ENCODE measurements at places on chromosomes 5 and 9.
A peak's percentile ranks its signal among the peaks of the same experiment; 100 is the strongest.

- no peak for DNase-seq
Observed at GRCh38 chr5:139378941-139379361, 4.1 kb downstream of the SLC23A1 start.

- no peak for DNase-seq
Observed at GRCh38 chr5:108711898-108712297, 35.8 kb upstream of the FER start.

DNA sequence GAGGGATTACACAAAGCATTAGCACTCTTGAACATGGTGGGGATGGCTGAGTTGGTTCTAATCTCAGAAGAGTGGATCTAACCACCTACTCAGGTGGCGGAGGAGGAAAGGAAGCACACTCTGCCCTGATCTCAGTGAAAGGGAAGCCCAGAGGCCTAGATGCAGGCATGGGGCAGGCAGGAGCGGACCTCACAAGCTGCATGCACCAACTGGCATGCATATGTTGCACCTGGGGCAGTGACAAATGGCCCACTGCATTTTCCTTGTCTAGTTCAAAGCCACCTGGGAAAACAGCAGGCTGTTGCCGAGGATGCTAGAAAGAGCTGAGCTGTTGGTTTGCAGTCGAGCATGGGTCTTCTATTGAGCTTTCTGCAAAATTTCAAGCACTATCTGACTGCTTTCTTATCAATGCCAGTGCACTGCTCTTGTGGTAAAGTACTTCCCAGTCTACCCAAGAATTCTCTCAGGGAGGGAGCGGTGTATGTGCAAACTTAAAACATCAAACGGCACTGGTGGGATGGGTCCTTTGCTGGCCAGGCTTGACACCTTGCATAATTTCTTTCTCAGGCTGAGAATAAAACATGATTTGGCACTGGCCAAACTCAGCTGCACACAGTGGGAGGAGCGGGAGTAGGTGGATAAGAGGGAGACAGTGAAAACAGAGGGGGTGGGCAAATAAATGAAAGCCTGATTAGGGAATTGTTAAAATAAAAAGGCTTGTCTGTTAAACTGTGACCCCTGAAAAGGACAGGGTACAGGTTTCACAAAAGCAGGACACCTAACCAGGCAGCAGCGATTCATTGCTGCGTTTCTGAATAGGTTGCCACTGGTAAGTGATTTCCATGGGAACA is 108.9 kb downstream of the MARCHF3 start:
- no peak for DNase-seq

DNA sequence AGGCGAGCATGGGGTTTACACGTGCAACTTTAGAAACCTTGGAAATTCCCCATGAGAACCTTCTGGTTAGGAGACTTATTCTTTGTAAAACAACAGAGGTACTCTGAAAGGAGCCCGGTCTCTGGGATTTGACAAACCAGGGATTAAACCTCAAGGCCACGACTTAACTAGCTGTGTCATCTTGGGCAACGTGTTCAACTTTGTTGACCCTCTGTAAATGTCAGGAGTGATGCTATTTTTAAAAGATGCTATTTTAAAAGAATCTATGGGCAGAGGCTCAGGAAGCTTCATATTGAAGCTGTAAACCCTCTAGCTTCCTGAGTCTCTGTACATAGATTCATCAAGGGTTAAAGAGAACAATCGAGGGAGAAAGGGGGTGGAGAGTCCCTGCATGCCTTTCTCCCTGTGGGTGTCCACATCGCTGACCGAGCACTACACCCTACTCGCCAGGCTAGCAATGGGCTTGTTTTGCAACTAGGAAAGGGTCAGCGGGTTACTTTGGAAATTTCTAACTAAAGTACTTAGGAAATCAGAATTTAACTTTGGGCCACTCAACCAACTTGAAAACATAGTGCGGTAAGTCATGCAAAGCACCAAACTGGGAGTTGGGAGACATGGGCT is 2.1 kb downstream of the SLC36A2 start:
- DNase-seq = no peak

DNA sequence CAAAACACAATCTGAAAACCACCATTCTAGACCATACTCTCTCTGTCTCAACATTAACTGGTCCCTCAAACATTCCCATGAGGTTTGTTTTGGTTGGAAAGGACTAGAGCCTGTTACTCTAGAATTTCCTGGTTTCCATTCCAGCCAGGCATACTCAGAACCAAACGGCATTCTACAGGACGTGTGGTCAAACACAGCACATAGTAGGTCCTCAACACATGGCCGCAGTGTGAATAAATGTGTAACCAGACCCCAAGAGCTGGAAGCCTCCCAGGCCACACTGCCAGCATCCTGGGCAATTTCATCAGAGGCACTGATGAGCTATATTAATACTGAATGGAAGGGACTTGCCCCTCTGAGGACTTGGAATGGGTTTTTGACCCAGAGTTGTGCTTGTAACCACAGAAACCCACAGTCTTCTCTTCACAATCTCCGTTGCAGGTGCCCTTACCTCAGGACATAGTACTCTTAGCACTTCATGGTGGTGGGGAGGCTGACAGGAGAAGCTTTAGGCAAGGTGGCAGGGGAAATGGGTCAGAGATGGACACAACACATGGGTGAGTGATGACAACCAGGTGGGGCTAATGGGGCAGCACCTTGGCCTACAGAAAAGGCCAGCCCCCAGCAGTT is 66.0 kb downstream of the ZNF366 start:
- DNase-seq = no peak

DNA sequence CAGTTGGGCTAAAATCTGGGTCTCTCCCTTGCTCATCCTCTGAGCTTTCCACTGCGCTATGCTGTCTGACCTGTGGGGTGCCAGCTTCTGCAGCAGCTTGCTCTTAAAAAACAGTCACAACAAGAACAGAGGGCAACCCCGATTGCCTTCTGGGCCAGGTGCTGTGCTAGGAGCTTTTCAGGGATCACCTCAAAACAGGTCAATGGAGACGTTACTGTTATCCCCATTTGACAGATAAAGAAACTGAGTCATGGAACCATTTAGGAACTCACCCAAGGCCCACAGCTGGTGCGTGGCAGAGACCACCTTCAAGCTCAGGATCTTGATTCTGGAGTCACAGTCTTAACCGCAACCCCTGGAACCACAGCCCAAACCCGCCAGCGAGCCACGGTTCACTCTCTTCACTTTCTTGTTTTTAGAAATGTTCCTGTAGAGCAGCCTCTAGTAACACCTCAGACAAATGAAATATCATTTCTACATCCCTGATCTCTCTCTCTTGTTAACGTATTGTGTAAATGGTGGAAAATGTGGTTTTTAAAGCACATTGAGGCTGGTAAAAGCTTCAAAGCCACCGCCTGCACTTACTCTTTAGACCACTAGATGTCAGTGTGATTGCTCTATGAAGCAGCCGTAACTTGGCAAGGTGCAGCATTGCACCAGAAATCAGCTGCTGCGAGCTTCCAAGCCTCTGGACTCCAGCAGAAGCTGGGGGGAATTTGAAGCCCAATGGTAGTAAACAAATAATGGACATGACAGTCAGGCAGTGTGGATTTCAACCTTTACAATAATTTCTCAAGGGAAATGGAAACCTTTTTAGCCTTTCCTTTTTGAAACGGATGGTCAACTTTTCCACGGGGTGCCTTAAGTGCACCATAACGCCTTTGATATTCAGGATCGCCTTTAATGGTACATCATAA is 1.7 kb downstream of the FYB1 start:
- peak; percentile 78 for DNase-seq

DNA sequence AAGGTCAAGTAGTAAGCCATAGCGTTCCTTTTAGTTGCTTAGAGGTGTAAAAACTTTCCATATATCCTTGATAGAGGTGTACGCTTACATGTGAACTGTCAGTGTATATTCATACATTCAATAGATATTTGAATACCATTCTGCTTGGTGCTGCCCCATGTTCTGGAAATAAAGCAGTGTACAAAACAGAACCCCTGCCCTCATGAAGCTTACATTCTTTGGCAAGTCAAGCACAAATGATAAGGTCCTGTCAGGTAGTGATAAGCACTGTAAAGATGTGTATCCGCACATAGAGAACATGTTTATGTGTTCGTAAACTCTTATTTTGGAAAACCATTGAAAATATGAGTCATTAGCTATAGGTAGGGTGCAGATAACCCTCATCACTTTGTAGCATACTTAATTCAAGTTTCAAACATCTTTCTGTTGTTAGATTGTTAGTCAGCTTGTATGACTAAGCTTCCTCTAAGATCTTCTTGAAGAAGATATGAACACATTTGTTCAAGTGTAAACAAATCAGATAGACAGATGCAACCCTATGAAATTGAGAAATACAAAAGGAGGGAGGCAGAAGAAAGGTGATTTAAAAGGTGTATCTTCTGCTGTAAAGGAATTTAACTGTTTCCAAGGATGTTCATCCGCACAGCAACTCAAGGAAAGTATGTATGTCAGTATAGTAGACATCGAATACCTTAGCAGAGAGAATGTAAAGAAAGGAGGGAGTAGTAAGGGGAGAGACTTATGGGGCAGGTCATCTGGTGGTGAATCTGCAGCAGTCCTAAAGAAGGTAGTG is 1.6 kb downstream of the GTF3C4 start:
- peak; percentile 47 for DNase-seq

GRCh38 chr5:57341380-57341979 is 141.1 kb downstream of the ACTBL2 start:
- no peak for DNase-seq

DNA sequence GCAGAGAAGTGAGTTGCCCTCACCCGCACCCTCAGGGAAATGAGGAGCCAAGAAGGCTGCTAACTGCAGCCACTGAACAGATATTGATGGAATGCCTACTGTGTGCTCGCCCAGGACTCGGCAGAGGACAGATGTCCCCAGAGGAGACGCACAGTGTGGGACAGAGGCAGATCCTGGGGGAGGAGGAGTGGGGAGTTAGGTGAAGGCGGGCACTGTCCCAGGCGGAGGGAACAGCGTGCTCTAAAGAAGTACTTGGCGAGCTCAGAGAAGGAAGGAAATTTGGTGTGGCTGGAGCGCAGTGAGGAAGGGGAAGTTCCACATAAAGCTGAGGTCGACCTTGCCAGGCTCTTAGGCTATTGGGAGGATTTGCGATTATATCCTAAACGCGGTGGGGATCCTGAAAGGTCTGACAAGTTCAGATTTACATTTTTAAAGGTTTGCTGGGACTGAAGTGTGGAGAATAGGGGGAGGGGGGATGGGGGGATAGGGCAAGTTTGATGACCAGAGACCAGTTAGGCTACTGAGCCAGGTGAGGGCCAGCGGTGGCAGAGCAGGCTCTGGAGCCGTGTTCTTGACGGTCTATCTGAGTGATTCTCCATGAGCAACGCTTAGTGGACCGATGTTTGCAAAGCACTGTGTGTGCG is 23.6 kb upstream of the CERCAM start:
- no peak for DNase-seq

DNA sequence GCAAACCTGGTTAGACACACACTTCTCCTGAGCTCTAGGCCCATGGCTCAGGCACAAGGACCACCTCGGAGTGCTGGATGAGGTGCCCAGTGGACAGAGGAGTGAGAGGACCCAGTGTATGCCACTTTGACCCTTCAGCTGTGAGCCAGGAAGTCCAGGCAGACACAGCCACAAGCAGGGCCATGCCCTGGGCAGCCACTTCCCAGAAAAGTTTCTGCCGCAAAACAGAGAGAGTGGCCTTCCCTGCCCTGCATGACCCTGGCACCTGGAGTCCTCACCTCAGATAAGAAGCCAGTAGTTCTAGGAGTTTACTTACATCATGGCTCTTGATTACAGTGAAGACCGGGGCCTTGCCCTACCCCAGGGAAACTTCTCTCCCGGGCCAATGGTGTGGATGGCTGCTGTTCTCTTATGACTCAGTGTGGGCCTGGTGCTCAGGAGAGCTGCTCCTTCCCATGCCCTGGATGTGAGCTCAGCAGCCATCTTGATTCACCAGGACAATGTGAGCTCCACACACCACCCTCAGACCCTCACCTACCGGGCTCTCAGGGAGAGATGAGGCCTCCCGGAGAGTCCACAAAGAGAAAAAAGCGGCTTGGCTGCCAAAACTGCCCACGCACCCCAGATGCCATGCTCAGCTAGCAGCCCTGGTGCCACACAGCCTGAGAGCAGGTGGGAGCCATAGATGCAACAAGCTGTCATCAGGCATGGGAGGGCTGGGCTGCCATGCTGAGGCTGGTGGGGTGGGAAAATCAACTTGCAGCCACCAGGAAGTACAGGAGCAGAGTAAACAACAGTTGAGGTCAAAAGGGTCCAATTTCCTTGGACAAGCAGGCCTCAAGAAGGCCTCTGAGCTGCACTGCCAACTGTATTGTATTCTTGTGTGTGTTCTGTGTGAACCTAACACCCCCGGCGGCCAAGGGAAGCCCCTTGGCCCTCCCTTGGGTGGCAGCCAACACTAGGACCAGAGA is 11.7 kb upstream of the IRF1 start:
- DNase-seq = no peak

GRCh38 chr5:120012431-120012830 is 383.1 kb downstream of the FAM170A start:
- no peak for DNase-seq

DNA sequence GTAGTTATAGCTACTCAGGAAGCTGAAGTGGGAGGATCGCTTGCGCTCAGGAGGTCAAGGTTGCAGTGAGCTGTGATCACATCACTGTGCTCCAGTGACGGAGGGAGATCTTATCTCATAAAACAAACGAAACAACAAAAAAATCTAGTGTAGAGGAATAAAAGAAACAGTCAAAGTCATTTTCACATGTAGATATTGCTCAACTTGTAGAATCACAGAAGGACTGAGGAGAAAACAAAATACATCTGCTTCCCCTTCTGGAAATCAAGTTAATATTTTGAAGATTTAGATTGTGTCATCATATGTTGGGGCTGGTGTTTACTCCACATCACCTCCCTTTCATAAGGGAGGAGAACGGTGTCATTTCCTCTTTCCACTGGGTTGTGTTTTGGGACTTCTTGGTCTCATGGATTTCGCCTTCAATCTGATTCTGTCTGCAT is 8.2 kb upstream of the SLC46A2 start:
- no peak for DNase-seq

DNA sequence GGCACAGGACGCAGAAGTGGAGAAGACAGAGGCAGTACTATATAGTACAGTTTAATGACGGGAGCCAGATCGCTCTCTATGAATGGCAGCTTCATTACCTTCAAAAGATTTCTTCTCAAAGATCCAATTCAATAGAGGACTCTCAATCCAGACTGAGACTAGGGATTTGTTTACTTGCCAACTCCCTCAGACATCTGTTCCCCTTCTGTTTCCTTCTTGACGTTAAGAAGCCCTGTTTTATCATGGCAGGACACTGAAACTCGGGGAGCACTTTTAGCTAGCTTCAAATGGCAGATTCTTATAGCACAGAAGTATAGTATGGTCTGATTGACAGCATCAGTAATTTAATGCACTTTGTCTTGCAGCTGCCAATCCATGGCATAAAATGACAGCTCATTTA is 747.3 kb upstream of the C9orf72 start:
- no peak for DNase-seq

DNA sequence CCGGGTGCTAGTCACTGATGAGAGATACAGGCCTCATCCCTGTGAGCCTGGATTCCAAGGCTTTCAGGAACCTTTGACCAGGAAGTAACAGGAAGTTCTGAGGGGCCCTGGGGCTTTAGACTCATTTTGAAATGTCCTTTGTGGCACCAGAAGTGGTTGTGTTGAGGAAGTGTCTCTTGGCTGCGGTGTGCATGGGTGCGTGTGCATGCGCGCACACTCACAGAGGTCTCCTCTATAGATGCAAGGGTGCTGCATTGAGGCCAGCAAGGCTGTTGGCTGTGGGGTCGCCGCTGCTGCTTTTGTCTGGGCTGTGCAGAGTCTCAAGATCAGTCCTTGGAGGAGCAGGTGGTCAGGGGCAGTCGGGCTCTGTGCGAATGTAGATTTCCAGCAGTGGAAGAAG is 7.6 kb downstream of the RAB24 start:
- DNase-seq = no peak

- DNase-seq = peak; percentile 30
Observed at GRCh38 chr5:90802474-90803317, 244.1 kb downstream of the ADGRV1 start.

GRCh38 chr9:97638666-97639065 is 5.0 kb downstream of the NCBP1 start:
- DNase-seq = no peak

All from mammary epithelial cell (primary cell).